ENCODE measurements at places on chromosomes 11 and 22.

DNA sequence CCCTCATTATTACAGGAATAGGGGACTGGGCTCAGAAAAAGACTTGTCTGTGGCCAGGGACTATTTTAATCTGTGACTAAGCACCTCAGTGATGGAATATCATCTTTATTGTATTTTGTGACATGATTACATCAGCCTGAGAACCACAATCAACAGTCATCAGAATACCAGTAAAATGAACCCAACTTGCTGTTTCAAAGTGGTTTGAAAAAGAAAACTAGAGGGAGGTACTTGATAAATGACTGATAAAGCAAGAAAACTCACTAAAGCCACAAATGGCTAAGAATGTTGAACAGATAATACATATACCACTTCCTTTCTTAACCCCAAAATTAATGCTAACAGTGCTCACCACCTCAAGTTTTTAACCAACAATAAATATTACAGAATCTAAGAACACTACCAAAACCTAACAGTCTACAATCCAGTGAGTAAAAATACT is 155.7 kb downstream of the ATG16L2 start:
- peak; percentile 82 for DNase-seq

- DNase-seq = no peak
Measured at GRCh38 chr22:46774253-46774979, 12.0 kb downstream of the TBC1D22A start.

GRCh38 chr11:64518928-64519327 is 72.1 kb upstream of the SLC22A12 start:
- no peak for DNase-seq

DNA sequence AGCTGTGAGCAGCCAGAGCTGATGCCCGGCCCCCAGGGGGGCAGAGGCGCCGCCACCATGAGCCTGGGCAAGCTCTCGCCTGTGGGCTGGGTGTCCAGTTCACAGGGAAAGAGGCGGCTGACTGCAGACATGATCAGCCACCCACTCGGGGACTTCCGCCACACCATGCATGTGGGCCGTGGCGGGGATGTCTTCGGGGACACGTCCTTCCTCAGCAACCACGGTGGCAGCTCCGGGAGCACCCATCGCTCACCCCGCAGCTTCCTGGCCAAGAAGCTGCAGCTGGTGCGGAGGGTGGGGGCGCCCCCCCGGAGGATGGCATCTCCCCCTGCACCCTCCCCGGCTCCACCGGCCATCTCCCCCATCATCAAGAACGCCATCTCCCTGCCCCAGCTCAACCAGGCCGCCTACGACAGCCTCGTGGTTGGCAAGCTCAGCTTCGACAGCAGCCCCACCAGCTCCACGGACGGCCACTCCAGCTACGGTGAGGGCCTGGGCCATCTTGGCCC is 6.1 kb downstream of the CDC42EP1 start:
- DNase-seq = no peak

- DNase-seq = peak; percentile 82
Measured at GRCh38 chr11:27319072-27319471, 43.9 kb downstream of the CCDC34 start.

DNA sequence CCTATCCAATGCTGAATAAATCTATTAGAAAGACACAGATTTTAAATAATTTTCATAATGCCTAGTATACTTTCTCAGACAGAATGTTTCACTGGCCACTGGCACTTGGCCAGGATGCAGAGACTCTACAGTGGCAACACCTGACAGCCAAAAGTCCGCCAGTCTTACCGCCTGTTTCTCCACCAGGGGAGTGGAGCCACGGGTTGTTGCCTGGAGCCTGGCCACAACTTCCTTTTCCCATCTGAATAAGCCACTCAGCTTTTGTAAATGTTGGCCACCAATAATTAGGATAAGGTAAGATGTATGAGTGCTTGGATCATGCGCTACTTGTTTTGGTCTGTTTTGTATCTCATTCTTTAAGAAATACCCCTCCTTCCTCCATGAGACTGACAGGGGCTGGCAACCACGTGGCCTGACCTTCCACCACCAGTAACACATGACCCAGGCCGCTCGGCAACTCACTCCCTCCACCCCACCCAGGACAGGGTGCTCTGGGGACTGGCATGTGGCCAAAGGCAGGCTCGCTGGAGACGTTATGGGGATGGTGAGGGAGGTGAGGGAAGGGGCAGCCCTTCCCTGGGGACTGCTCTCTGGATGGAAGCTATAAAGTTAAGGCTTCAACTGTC is 93.0 kb upstream of the BID start:
- no peak for DNase-seq

GRCh38 chr22:37020192-37020479 is 594 bp downstream of the MPST start:
- peak; percentile 38 for DNase-seq

- DNase-seq = no peak
Measured at GRCh38 chr22:24011735-24012068, 598 bp downstream of the CABIN1 start.

DNA sequence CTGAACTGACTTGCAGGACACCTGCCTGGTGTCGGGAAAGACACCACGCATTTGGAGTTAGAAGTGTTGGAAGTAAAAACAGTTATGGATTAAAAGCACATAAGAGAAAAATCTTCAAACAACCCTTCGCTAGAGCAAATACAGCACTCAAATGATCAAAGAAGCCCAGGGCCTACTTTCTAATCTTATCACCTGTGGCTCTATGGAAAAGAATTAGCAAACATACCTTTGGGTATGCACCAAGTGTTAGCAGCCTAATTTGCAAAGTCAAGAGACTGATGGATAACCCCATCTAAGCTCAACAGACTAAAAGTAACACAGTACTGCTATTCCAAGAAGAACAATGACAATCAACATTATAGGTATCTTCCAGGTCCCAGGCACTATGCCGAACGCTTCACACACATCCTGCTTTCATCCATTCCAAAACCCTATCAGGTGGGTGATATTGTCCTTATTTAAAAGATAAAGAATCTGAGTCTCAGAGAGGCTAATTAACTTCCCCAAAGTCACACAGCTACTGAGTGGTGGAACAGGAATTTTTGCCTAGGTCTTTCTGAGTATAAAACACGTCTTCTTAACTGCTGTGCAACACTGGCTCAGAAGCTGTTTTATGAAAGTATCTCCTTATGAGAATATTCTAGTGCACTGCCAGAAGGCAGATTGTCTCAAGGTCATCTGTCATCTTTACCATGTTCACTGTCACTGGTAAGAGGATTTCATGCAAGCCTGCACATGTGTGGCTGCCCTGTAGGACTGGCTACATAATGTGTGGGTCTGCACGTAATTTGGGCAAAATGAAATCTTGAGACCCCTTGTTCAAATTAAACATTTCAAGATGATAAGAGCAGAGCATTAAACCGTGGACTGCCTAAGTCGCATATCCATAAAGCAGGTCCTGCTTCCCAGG is 16.4 kb downstream of the SLC1A2 start:
- DNase-seq = no peak

DNA sequence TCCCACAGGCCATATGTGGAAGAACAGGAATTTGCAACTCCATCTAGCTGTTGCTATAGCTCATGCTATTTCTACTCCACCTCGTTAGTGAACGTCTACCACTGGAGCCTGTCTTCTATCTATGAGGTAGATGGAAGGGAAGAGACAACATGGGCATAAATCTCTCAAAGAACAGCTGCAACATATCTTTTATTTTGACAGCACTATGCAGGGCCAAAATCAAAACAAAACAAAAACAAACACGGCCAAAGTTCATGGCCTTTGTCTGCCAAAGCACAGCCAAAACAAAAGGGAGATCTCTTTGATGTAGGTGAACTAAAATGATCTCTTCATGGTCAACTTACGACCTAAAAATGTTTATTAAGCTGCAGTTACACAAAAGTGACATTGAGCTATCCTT is 215.2 kb upstream of the MPPED2 start:
- no peak for DNase-seq

Measured in fibroblast of skin of abdomen (primary cell).